NCI-H1092 (cell line): ENCODE measurements at places on chromosomes 1 and 21.

- DNase-seq: no peak
These were observed 21.1 kb upstream of the LAMC2 start for GRCh38 chr1:183164963-183165362.

DNA sequence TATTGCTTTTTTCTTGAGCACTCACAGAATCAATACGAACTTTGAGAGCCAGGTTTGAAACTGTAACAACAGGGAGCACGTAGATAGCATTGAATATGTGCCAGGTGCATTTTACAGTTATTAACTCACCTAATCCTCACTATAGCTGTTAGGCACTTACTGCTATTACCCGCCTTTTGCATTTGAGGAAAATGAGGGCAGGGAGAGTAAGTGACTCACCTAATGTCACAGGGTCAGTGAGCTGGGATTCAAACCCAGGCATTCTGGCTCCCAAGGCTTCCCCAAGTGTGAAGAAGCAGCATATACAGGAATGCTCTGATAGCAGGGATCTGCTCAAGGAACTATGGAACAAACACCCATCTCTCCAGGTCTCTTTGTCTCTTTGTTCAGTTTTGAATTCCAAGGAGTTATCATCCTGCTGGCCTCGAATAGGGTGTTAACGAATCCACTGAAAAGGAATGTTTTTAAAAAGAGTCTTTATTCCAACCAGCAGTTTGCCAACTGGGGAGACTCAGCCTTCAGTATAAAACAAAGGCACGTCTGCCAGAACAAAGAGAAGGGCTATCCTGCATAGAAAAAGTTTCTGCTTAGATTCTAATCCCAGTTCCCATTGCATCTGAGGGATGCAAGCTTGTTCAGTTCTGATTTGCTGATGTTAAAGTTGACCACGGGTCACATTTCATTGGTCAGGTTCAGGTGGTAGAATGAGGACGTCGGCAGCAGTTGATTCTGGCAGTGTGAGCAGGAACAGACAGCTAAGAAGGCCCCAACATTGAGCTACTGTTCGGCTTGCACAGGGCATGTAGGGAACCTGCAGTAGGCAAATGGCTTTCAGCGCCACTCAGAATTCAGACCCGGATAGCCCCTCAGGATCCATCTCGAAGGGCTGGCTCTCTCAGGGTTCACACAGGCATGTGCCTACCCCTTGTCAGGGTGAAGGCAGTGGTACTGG, 22.1 kb downstream of the TRIM67 start:
- no peak for DNase-seq

- no peak for DNase-seq
These were observed 10.8 kb upstream of the AHDC1 start for GRCh38 chr1:27614625-27615344.

- DNase-seq: no peak
These were observed 74.2 kb upstream of the NEK7 start for GRCh38 chr1:198082576-198082975.
